ENCODE measurements at places on chromosomes 11 and 22.

DNA sequence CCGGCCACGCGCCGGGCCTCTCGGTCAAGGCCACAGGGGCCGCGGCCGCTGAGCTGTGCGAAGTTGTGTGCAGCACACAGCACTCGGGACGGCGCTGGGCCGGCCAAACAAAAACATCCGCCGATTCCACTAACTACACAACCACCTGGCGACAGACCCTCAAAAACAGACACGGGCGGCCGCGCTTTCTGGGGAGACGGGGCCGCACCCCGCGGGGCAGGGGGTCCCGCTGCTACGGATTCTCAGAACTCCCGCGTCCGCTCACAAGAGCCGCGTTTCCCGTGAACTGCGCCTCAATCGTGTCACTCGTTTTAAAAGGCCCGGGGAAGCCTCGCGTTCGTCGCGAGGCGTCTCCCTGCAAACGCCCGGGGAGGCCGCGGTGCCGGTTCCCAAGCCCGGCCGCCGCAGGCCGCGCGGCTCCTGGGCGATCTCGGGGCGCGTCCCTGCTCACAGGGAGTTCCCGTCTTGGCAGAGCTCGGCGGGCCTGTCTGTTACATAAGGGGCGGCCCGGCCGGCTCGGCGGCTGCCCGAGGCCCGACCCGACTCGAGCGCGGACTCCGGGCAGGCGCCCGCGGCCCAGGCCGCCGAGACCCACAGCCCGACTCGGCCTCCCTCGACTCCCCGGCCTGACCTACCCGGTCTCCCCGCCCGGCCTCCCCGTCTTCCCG lies 936 bp downstream of the BRD1 start:
- DNase-seq = no peak

DNA sequence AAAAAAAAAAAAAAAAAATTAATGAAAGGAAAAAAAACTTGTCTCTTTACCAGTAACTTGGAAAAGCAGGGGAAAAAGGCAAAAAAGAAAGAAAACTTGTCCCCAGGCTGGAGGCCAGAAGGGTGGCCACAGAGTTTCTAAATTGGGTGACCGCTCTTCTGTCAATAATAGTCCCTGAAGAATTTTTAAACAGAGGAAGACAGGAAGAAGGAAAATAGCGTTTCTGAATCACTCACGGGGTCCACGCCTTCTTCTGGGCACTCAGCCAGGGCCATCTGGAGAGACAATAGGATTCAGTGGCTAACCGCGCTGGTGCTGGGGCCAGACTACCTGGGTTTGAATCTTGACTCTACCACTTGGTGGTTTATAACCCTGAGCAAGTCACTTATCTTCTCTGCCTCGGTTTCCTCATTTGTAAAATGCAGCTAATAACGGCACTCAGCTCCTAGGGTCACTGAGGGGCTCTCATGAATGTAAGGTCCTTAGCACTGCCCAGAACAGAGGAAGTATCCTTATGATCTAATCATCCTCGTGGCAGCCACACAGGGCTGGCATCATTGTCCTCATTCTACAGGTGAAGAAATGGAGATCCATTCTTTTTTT lies 7.0 kb downstream of the C11orf86 start:
- DNase-seq = peak; percentile 68

DNA sequence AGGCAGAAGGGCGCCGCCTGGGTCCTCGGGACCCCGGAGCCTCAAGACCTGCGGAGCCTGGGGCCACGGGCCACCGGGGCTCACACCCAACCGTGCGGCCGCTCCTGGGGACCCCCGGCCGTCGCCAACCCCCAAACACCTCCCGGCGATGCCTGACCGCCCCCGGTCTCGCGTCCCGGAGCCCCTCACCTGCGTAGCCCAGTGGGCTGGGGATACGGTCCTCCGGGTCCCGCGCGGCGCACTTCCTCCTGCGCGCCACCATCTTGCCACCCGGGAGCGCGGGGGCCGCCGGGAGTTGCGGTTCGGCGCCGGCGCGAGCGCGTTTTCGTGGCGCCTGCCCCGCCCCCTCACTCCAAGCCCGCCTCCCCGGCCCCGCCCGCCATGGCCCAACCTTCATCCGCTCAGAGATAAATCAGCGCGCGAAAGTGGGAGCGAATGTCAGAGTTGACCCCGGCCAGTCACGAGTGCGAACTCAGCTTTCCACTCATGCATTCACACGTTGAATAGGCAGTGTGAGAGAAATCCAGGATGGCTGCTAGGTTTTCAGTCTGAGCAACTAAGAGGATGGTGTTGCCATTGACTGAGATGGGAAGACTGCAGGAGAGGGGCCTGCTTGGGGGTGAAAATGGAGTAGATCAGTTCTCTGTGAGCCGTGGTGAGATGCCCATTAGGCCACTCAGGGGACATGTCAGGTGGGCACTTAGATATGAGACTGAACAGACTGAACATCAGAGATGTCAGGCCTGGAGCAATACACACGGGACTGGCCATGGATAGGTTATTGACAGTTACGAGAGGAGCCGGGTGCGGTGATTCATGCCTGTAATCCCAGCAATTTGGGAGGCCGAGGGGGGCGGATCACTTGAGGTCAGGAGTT lies at the start of gene RRP7A:
Gene RRP7A (minus strand): TSS at position 272 of the 877 bp plus-strand sequence. CDS start 10 bp downstream, at position 262.
- DNase-seq = peak; percentile 19

- DNase-seq = no peak
Observed at GRCh38 chr11:134841972-134842371, 429.9 kb upstream of the B3GAT1 start.

GRCh38 chr22:22060200-22061084 lies 77.9 kb upstream of the TOP3B start:
- DNase-seq = no peak

- no peak for DNase-seq
Observed at GRCh38 chr11:4087551-4087950, 7.0 kb upstream of the RRM1 start.

DNA sequence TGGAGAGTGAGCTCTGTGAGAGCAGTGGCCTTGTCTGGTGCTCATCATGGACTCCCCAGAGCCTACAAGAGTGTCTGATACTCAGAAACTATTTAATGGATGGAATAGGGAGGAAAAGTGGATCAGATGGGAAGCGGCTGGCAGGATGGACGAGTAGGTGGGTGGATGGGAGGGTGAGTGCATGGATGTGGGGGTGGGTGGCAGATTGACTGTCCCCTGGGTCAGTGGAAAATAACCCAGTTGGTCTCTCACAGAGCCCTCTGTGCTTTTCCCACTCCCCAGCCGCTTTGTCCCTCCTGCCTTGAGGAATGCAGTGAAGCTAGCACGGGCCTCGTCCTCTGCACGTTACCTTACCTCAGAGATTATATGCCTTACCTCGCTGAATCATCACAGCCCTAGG lies 5.9 kb downstream of the SPI1 start:
- no peak for DNase-seq

All from skeletal muscle cell (primary cell).